ENCODE measurements at places on chromosomes 5 and 9.

DNA sequence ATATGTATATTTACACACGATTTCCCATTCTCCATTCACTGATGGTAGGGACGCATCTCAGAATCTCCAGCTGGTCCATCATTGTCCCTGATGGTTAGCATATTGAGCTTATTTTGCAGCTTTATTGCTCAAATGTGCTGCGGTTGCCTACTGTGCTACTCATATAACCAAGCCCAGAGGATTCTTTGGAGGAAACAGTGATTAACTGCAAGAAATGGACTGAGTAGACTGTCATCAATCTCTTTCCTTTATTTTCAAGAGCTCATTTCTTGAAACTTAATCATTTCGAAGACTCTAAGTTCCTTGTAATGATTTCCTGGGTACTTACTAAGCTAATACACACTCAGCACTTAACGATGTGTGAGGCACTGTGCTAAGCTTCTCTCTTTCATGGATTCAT lies 119.0 kb downstream of the MAT2B start:
- no peak for DNase-seq

- DNase-seq, result no peak
Observed at GRCh38 chr9:130711469-130711868, 17.9 kb downstream of the EXOSC2 start.

- DNase-seq, result no peak
Observed at GRCh38 chr9:70868661-70869652, 252.5 kb downstream of the TRPM3 start.

DNA sequence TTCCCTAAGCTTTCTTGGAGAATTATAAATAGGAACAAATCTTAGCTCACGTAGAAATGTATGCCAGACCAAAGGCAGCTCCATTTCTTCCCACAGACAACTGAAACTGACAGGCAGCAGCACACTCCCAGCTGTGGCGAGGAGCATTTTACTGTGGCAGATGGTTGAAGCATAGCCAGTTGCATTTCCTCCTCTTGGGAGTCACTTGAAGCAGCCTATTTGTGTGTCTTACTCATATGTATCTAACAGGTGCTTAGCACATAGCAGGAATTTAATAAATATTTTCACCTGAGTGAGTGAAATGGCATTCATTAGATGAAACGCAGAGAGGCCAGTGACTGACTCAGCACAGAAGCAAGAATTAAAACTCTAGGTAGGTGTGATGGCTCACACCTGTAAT lies 12.3 kb upstream of the MTMR12 start:
- peak; percentile 26 for DNase-seq

- no peak for DNase-seq
Observed at GRCh38 chr5:59758566-59758965, 135.0 kb downstream of the PDE4D start.

DNA sequence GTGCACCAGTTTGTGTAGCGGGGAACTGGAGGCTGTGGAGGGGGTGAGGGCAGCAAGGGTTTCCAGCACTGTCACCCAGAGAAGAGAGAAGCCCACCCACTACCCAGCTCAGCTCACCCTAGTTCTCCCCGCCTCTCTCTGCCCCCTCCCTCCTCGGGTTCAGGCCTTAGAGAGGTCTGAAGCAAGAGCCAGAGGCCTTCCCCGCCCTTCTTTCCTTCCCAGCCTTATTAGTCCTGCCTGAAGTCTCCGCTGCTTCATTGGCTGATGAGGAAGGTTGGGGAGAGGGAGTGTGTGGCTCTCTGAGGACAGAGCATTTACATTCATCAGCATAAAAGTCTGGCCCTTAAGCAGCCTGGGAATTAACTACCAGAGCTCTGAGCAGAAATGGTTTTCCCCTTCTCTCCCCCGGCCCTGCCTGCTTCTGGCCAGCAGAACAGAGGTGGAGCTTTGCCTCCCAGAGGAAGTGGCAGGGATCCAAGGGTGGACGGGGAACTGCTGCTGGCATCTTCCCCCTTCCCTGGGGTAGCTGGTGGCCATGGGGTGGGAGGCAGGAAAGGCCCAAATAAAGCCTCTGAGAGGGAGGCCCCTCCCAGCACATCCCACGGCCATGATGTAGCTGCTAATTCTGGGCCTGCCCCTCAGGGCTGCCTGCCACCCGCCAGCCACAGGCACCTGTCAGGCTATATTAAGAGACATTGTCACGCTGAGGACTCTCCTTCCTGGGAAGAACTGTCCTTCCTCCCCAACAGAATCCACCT lies 4.1 kb downstream of the DNAJB5 start:
- no peak for DNase-seq

- DNase-seq, result no peak
Observed at GRCh38 chr9:124139001-124139400, 118.7 kb upstream of the NEK6 start.

DNA sequence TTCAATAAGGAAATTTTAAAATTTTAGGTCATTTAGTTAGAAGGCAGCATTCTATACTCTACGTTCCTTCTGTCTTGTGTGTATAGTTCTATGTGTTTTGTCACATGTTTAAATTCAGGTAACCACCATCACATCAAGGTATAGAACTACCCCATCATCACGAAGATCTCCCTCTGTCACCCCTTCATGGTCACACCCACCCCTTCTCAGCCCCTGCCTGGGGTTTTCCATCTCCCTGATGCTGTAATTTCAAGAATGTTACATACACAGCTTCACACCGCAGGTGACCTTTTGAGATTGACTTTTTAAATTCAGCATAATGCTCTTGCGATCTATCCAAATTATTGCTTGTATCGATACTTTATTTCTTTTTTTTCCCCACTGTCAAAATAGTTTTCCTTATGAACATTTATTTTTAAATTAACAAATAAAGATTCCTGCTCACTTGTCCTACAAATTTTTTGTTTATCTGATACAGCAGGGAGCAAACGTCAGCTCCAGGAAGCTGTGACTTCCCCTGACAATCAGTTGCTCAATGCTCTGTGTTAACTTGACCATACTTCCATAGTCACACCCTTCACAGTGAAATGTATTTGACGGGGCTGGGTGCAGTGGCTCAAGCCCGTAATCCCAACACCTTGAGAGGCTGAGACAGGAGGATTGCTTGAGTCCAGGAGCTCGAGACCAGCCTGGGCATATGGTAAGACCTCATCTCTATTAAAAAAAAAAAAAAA lies 10.2 kb downstream of the BTNL8 start:
- DNase-seq, result no peak

GRCh38 chr9:89684912-89685636 lies 80.3 kb downstream of the GADD45G start:
- no peak for DNase-seq
